A549 (cell line): ENCODE measurements at places on chromosomes 7 and 10. TPM values are rescaled to one million over a fixed set of nuclear protein-coding genes. Genes with fewer than 3 reads are reported as not detected.

The MYL7 gene
- not detected in 3 replicates for polyA plus RNA-seq

The SYT15 gene
- 2.8 to 3.6 TPM (median 3.2 TPM) in 3 replicates for polyA plus RNA-seq

The TRIM50 gene
- polyA plus RNA-seq = not detected in 3 replicates

The NKX6-2 gene
- polyA plus RNA-seq = not detected in 3 replicates

The GIMAP4 gene
- polyA plus RNA-seq = not detected in 3 replicates

The CADPS2 gene
- polyA plus RNA-seq = 0.04 to 0.07 TPM (median 0.05 TPM) in 3 replicates

The GRB10 gene
- polyA plus RNA-seq = 34.7 to 37.6 TPM (median 37.0 TPM) in 3 replicates

The WBP1L gene
- polyA plus RNA-seq = 17.4 to 20.7 TPM (median 19.8 TPM) in 3 replicates

The ARPC1B gene
- polyA plus RNA-seq = 272 to 302 TPM (median 294 TPM) in 3 replicates

The HNRNPF gene
- 217 to 228 TPM (median 221 TPM) in 3 replicates for polyA plus RNA-seq

The KIAA1217 gene
- polyA plus RNA-seq = 1.5 to 2.0 TPM (median 2.0 TPM) in 3 replicates

The CARD11 gene
- polyA plus RNA-seq = 0.92 to 1.6 TPM (median 1.1 TPM) in 3 replicates

The RNF148 gene
- polyA plus RNA-seq = not detected in 3 replicates

The DPYSL4 gene
- polyA plus RNA-seq = 13.5 to 14.1 TPM (median 14.0 TPM) in 3 replicates

The TSPAN33 gene
- 4.9 to 5.3 TPM (median 5.0 TPM) in 3 replicates for polyA plus RNA-seq

The IL2RA gene
- not detected in 3 replicates for polyA plus RNA-seq

The ACSL5 gene
- polyA plus RNA-seq = 0.07 to 0.15 TPM in 2 of 3 replicates, not detected in the other

The REPIN1 gene
- 86.2 to 101 TPM (median 101 TPM) in 3 replicates for polyA plus RNA-seq

The IGFBP3 gene
- 153 to 187 TPM (median 159 TPM) in 3 replicates for polyA plus RNA-seq

The PNLIPRP2 gene
- polyA plus RNA-seq = 0.09 to 0.10 TPM in 2 of 3 replicates, not detected in the other

The LRRD1 gene
- not detected in 3 replicates for polyA plus RNA-seq

The OR2A25 gene
- not detected in 3 replicates for polyA plus RNA-seq

The PRF1 gene
- not detected in 3 replicates for polyA plus RNA-seq

The IQUB gene
- 0.05 to 0.08 TPM (median 0.08 TPM) in 3 replicates for polyA plus RNA-seq

The SEMA3D gene
- 0.04 to 0.08 TPM (median 0.05 TPM) in 3 replicates for polyA plus RNA-seq

The ENO4 gene
- polyA plus RNA-seq = 0.17 to 0.39 TPM (median 0.36 TPM) in 3 replicates

The DKK1 gene
- polyA plus RNA-seq = 109 to 122 TPM (median 117 TPM) in 3 replicates

The ADGRA1 gene
- polyA plus RNA-seq = 0.03 TPM in 1 of 3 replicates, not detected in the others

The ZNF138 gene
- polyA plus RNA-seq = 3.8 to 4.0 TPM (median 3.9 TPM) in 3 replicates

The NPSR1 gene
- not detected in 3 replicates for polyA plus RNA-seq

The UTF1 gene
- polyA plus RNA-seq = not detected in 3 replicates

The TAS2R4 gene
- polyA plus RNA-seq = 0.21 to 0.30 TPM (median 0.22 TPM) in 3 replicates

The ANKRD26 gene
- polyA plus RNA-seq = 4.0 to 4.3 TPM (median 4.0 TPM) in 3 replicates

The GLI3 gene
- polyA plus RNA-seq = 0.04 to 0.24 TPM (median 0.09 TPM) in 3 replicates

The RAMP3 gene
- polyA plus RNA-seq = not detected in 3 replicates
